Dorsolateral prefrontal cortex (tissue), 122 donors: ENCODE measurements at places on chromosomes 11 and 22.

GRCh38 chr22:41198027-41198580, 7.0 kb upstream of the L3MBTL2 start:
- DNase-seq: no peak

DNA sequence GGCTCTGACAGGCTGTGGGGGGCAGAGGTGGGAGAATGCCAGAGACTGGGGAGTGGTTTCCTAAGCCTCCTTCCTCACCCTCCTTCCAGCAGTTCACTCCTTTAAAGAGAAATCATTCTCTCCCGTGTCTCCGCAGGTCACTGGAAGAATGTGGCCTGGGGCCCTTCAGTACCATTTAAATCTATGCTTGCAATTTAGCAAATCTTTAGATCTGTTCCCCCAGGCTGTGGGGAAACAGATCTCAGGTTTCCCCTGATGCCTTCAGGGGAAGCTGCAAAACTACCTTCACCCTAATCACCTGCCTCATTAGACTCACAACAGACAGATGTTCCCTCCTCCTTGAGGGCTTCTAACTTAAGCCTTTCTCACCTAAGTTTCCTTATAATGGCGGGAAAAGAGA, 55.3 kb downstream of the KIRREL3 start:
- DNase-seq: no peak

DNA sequence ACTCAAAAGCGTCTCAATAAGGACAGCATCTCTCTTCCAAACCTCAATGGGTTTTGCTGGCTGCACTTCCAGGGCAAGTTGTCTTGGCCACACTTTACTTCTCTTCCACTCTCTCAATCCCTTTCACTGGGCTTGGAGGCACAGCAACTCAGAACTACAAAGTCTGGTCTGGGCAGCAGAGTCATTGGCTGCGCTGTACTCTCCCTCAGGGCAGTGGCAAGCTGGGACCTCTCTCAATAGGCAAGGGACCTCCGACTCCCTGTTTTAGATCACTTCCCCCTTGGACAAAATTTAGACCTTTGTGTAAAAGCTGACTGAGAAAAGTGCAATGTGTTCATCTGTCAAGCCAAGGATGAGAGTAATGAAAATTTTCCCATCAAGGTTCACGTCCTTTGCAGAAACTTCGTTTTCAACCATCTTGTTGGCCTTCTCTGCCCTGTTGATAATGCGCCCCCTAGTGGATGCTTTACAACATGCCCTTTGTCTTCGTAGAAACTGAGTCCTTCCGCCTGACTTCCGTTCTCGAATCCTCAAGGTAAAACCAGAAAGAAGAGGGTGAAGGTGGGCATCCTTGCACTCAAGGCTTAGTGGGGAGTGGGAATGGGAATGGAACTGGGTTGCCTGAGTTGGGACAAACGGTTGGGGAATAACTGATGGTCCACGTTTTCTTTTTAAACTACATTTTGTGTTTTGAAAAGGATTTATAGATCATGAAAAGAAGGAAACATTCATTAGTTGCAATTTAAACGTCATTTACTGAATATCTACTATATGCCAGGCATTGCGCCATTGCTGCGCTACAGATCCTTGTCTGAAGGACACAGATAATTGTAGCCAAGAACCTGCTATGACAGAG, 99.1 kb downstream of the CD44 start:
- peak; percentile 27 for DNase-seq

- DNase-seq: no peak
Observed at GRCh38 chr11:69958308-69958707, 119.8 kb upstream of the ANO1 start.

GRCh38 chr11:73931951-73932350, 18.9 kb upstream of the DNAJB13 start:
- no peak for DNase-seq

- peak; percentile 30 for DNase-seq
Observed at GRCh38 chr11:358129-358800, 11.0 kb upstream of the B4GALNT4 start.

DNA sequence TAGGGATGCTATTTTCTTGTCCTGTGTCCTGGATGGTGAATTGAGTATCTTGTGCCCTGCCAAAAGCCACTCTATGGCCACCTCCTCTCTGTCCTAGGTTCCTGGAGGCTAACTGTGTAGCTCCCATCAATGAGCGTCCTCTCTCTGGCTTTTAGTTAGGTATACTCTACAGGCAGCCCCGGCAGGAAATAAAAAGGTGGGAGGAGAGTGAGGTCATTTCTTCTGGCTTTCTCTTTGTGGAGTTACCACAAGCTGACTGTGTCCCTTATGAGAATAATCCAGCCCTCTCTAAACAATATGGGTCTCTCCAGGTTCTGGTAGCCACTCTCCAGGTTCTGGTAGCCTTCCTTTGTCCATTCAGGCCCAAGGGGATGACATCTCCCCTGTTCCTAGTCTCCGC, 11.7 kb upstream of the ASPHD2 start:
- no peak for DNase-seq

DNA sequence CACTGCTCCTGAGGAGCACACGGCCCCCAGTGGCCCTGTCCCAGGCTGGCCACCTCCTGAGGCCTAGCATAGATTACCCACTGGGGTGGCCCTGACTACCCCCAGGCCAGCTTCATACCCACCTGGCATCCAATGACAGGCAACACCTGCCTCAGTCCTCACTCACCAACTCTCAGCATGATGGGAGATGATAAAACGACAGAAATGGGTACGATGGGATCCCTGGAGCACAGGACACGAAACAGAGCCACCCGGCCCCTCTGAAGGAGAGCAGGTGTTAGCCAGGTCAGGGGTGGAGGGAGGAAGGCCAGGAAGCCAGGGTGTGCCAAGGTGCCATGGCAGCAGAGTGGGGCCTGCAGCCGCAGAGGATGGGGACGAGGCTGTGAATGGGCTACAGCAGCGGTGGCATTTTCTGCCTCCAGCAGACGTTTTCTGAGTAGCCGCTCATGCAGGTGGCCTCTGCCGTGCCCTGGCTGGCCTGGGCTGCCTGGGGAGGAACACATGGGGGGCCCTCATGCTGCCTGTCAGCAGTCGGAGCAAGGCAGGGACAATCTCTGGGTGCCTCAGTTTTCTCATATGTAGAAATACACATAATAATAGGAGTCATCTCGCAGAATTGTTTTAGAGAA, 50.2 kb upstream of the FGF3 start:
- DNase-seq: peak; percentile 26

DNA sequence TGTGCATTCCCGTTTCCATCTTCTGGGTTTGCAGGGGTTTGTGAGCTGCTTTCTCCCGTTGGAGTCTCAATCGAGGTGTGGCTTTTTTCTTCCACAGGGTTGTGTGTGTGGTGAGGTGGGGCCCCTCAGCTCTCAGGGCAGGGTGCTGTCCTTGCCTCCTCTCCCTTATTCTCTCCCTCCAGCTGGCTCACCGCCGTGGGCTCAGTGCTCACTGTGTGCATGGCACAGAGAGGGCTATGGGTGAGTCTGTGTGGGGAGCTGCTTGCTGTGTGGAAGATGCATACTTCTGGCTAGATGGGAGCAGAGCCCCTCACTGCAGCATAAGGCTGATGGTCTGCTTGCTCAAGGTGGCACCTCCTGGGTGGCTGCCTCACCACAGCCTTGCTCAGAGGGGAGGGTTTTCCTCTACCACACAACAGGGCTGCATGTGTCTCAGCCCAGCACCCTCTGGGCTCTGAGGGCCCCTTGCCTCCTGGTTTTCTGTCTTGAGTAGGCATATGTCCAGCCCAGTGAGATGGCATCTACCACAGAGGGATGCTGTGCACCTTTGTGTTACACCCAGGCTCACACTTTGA, 203.1 kb upstream of the B3GAT1 start:
- DNase-seq: no peak

DNA sequence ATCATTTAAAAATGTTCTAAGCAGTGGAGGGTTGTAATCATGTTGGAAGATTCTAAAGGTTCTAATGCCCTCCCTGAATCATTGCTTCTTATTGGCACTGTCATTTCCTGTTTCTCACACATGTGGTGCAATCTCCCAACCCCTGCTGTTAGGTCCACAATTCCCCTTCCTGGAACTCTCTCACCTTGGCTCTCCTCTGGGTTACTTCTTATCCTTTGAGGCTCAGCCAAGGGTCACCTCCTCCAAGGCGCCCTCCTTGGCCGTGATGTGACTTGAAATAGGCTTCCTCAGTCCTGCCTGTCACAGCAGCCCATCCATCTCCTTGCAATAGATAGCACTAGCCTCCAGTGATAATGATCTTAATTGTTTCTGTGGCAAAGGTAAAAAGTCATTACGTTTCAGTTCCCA, 149.8 kb downstream of the TTC17 start:
- DNase-seq: no peak
